ENCODE measurements at places on chromosomes 11 and 22.

DNA sequence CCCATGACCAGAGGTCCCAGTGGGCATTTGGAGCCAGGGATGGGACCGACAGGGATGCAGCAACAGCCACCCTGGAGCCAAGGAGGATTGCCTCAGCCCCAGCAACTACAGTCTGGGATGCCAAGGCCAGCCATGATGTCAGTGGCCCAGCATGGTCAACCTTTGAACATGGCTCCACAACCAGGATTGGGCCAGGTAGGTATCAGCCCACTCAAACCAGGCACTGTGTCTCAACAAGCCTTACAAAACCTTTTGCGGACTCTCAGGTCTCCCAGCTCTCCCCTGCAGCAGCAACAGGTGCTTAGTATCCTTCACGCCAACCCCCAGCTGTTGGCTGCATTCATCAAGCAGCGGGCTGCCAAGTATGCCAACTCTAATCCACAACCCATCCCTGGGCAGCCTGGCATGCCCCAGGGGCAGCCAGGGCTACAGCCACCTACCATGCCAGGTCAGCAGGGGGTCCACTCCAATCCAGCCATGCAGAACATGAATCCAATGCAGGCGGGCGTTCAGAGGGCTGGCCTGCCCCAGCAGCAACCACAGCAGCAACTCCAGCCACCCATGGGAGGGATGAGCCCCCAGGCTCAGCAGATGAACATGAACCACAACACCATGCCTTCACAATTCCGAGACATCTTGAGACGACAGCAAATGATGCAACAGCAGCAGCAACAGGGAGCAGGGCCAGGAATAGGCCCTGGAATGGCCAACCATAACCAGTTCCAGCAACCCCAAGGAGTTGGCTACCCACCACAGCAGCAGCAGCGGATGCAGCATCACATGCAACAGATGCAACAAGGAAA is 27.3 kb upstream of the L3MBTL2 start:
- no peak for DNase-seq

DNA sequence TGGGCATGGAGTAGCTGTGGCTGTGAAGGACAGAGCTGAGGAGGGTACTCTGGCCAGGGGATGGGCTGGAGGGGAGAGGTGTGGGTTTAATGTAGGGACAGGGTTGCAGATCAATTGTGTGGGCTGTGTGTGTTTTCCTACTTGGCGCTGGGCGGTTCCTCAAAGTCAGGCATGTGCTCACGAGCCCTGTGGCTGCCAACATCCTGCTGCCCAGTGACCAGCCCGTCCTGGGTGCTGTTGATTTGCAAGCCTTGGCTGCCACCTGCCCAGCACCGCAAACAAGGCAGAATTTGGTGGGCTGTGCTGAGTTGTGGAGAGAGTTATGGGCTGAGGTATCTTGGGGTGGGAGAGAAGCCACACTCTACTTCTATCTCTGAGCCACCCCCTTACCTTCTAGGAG is 69.2 kb downstream of the SCN3B start:
- no peak for DNase-seq

DNA sequence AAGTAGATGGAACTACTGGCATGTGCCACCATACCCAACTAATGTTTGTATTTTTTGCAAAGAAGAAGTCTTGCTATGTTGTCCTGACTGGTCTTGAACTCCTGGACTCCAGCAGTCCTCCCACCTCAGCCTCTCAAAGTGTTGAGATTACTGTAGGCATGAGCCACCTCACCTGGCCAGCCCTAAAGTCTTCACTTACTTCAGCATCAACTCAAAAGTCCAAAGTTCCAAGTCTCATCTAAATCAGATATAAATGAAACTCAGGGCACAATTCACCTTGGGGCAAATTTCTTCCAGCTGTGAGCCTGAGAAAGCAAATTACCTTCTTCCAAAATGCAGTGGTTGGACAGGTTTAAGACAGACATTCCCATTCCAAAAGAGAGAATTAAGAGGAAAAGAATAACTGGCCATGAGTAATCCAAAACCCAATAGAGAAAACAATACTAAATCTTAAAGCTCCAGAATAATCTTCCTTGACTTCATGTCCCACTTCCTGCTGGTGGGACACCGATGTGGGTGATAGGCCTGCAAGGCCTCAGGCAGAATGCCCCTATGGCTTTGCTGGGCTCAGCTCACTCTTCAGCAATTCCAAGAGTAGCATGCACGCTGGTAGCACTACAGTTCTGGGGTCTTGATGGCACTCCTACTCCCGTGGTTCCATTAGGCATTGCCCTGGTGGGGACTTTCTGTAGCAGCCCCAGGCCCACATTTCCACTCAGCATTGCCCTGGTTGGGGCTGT is 50.3 kb downstream of the TUG1 start:
- DNase-seq = no peak

DNA sequence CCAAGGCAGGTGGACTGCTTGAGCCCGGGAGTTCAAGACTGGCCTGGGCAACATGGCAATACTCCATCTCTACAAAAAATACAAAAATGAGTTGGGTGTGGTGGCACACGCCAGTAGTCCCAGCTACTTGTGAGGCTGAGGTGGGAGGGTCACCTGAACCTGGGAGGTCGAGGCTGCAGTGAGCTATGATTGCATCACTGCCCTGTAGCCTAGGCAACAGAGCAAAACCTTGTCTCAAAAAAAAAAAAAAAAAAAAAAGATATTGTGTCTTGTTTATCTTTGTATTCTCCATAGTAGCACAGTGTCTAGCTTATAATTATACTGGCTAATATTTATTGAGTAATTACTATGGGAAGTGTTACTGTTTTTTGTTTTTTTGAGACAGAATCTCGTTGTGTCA is 15.8 kb upstream of the GPHA2 start:
- DNase-seq = no peak

DNA sequence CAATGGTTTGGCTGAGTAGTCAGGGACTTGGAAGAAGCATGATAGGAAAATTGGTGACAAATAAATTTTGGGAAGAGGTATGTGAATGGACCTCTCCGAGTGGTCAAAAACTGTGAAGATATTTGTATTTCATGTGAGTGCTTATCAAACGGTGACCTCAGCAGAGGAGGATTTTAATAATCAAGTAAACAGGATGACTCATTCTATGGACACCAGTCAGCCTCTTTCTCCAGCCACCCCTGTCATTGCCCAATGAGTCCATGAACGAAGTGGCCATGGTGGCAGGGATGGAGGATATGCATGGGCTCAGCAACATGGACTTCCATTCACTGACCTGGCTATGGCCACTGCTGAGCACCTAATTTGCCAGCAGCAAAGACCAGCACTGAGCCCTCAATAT is 21.2 kb downstream of the MS4A4E start:
- no peak for DNase-seq

- DNase-seq = no peak
Measured at GRCh38 chr11:64687204-64687603, 35.8 kb downstream of the NRXN2 start.

- DNase-seq = no peak
Measured at GRCh38 chr22:45632791-45633515, 38.7 kb upstream of the ATXN10 start.

DNA sequence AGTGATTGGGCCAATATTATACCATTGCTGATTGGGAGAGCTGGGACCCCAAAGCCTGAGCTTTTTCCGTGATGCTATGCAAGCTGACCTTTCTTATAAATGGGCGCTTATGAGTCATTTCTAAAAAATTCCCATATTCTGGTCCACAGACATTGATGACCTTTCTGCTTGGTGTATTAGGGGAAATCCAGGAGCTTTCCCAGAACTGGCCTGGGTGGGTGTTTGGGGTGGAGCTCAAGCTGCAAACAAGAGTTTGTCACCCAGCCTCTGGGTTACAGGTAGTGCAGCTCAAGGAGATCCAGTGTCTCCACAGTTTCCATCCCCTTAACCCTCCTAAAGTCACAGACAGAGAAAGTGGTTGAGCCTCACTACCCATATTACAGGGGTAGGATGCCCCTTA is 67.7 kb downstream of the CCDC81 start:
- DNase-seq = no peak

GRCh38 chr22:29815580-29815979 is 22.5 kb downstream of the ASCC2 start:
- DNase-seq = no peak

GRCh38 chr11:62860835-62861563 is 19.7 kb upstream of the SLC3A2 start:
- no peak for DNase-seq

- no peak for DNase-seq
Measured at GRCh38 chr11:16096336-16096735, 260.0 kb downstream of the SOX6 start.

- DNase-seq = no peak
Measured at GRCh38 chr11:17400048-17400775, 11.8 kb upstream of the KCNJ11 start.

GRCh38 chr11:14190992-14191778 is 167.8 kb downstream of the RRAS2 start:
- no peak for DNase-seq

- DNase-seq = no peak
Measured at GRCh38 chr11:77127920-77128691, at the start of gene MYO7A. Gene MYO7A, plus strand, starts transcription at chr11:77128246. Its CDS starts 2,389 bp downstream, at chr11:77130635.

DNA sequence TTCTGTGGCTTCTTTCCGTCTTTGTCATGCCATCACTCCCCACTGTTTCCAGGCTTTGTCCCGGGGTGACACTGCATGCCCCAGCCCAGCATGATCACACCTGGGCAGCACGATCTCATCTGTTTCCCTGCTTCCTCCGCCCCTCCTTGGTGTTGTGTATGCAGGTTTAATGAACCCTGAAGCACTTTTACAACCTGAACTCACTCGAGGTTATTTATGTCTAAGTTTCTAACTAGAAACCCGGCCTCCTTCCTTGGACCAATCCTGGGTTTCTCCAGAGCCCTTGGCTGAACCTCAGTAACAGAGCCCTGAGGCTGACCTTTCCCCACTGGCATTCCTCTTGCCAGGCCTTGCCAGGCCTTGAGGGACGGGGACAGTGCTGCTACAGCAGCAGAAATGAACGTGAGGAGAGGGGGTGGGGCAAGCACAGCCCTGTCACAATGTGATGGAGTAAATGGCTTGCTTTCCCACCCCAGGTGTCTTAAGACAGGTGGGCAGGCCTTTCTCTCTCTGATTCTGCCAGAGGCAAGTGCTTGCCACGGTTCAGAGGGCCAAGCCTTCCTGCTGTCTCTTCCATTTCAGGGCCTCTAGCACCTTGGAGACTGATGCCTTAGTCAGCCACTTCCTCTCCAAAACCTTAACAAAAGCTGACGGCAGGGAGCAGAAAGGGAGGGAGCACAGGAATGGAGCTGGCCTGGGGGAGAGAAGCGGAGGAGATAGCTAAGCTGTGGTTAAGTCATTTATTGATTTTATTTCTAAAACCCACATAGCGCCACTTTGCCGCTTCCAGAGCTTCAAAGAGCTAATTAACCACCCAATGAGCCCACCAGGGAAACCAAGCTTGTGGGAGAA is 3.1 kb upstream of the PYGM start:
- peak; percentile 34 for DNase-seq

DNA sequence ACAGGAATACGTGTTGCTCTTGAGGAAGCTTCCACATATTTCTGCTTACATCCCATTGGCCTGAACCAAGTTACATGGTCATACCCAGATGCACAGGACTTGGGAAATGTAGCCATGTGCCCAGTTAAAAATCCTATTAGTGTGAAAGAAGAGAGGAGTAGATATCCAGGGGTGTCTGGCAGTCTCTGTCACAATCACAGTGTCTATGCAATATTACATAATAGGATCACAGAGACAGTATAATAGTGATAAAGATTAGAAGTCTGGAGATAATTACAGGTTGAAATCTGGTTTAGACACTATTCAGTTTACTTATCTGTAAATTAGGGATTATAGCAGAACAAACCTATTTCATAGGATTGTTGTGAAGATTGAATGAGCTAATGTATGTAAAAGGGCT is 62.6 kb upstream of the SLC6A5 start:
- no peak for DNase-seq

GRCh38 chr22:48082284-48082683 is 1319.8 kb downstream of the TBC1D22A start:
- no peak for DNase-seq

GRCh38 chr11:567629-568292 is 7.0 kb downstream of the RASSF7 start:
- no peak for DNase-seq

DNA sequence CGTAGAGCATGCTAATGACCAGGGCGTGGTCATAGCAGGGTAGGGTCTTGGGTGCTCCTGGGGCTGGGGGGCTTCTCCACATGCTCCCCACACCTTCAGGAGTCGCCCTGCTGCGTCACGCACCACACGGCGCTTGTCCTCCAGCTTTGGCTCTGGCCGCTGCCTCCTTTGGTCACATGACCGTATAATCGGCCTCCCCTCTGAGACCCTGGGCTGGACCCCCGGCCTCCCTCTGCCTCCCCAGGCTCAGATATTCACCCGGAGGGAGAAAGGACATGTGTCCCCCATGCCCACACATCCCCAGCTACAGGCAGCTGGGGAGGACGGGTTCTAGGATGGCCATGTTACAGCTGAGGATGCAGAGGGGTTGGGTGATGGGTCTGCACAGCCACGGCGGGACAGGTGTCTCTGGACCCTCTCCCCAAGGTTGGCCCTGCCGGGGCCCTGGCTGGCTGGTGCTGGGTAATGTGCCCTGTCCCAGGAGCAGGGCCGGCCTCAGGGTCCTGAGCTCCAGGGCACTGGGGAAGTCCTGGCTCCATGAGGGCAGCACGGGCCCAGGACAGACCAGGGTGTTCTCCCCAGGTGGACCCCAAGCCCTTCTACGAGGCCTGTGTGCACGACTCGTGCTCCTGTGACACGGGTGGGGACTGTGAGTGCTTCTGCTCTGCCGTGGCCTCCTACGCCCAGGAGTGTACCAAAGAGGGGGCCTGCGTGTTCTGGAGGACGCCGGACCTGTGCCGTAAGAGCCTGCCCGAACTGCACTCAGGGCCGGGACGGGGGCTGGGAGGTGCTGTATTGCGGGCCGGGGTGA is 14.5 kb downstream of the MUC2 start:
- DNase-seq = no peak

- DNase-seq = no peak
Measured at GRCh38 chr22:21693999-21694341, 28.2 kb downstream of the PPIL2 start.

Data from stimulated activated naive CD4-positive, alpha-beta T cell (primary cell).